Activated naive CD4-positive, alpha-beta T cell treated with anti-CD3 and anti-CD28 coated beads for 36 hours (primary cell): ENCODE measurements at places on chromosomes 13 and 19. TPM values are rescaled to one million over a fixed set of nuclear protein-coding genes. Genes with fewer than 3 reads are reported as not detected.
A peak's percentile ranks its signal among the peaks of the same experiment; 100 is the strongest.

VSTM2B gene
- total RNA-seq: not detected

PRR12 gene
- total RNA-seq: 16.4 TPM

SGCG gene
- total RNA-seq: not detected

NDFIP2 gene
- 89.5 TPM for total RNA-seq

GRCh38 chr19:35320065-35320713 lies 8.8 kb upstream of the CD22 start:
- peak; percentile 19 for DNase-seq

GRCh38 chr19:40990972-40991381 lies at the start of gene CYP2B6:
Gene CYP2B6 (plus strand): TSS chr19:40991282. CDS start chr19:40991306, 24 bp downstream.
- DNase-seq: no peak

GRCh38 chr13:29771247-29771646 lies 79.2 kb downstream of the UBL3 start:
- no peak for DNase-seq

GRCh38 chr19:50947123-50947522 lies 5.7 kb downstream of the KLK5 start:
- DNase-seq: no peak

DNA sequence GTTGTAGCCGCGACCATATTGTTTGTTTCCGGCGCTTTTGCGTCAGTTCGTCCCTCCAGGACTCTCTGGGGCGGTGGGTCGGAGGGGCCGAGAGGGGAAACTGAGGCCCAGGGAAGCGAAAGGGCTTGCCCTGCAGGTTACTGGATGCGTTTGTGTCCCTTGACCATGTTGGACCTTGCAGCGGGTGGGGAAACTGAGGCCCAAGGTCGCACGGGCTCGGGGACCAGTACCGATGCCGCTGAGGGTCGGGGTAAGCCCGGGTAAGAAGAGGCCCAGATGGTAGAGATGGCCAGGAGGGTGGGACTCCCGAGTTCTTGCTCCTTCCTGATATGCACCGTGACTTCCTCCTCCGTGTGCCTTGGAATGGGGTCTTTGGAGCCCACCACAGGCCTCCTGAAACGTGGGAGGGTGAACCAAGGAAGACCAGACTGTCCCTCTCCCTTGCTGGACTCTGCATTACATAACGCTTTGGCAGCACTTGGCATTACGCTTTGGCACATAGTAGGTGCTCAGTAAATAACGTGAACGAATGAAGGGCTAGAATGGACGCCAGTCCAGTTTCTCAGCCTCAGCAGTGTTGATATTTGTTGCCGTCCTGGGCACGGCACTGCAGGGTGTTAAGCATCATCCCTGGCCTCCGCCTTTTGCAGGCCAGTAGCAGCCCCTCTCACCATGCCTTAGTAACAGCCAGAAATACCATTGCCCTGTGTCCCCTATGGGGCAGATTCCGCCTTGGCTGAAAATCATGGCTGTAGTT lies 743 bp downstream of the CHAF1A start:
- DNase-seq: peak; percentile 18

DNA sequence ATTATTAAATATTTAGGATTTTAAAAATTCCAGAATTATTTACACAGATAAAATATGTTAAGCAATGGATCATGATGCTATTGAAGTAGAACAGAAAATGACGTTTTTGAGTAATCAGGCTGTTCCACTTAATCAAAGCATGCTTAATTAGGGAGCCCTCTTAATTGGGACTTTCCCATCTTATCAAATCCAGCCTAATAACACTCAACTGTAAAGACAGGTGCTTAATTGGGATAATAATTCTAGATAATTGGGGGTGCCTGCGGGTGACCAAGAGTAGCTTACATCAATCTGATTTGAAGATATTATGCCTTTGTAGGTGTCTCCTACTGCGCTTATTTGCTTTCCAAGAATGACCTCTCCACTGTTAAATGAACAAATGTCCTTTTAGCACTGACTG lies 742.2 kb upstream of the SLITRK6 start:
- no peak for DNase-seq

GRCh38 chr13:77339408-77339807 lies 12.5 kb upstream of the MYCBP2 start:
- no peak for DNase-seq
